Mammary epithelial cell (primary cell): ENCODE measurements at places on chromosomes 5 and 9. TPM values are rescaled to one million over a fixed set of nuclear protein-coding genes. Genes with fewer than 3 reads are reported as not detected.

PRDM9 gene
- not detected in 2 replicates for total RNA-seq

SLC46A2 gene
- not detected for total RNA-seq

DNA sequence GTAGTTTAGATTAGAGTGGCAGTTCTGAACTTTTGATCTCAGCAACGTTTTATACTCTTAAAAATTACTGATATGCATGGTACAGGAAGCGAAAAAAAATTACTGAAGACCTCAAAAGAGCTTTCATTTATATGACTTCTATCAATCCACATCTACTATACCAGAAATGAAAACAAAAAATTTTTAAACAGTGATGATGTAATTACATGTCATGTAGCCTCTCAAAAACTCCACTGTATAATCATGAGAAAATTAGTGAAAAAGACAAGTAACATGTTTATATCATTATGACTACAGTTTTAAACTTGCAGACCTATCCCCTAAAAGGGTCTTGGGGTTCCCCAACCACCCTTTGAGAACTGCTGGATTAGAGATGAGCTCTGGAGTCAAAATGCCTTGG is 9.3 kb downstream of the DNAJC18 start:
- no peak for DNase-seq

POU5F2 gene
- total RNA-seq, result 0.61 and 0.86 TPM in 2 replicates

DNA sequence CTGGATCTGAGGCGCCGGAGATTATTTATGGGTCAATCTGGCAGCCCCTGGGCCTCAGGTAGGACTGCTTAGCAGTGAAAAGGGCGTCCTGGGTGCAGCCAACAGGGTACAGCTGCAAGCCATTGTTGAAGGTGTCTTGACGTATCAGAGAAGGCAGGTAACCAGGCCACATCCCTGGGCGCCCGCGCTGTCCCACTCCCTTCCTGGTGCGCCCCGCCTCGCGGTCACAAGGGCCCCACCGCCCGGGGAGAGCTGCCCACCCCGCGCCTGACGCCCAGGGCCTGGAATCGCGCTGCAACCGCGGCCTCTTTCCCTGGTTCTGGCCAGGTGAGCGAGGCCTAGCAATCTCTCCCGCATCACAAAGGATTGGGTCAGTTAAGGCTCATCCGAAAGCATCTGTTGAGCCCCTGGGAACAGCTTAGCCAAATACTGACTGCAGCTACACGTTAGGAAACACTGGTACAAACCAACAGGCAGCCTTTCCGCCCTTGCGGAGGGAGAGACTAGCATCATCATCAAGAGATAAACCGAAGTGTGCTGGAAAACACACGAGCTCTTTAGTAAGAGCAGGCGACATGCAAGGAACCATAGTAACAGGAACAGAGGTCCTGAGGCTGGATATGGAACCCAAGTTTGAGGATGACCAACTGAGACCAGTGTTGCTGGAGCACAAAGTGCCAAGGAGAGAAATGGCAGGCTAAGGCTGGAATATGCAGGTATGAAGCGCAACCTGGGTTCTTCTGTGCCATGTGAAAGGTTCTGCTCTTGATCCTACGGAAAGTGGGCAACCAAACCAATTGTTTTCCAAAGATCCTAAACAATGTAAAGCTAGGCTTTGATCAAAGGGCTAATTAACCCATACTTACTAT is 3.6 kb downstream of the RPS23 start:
- DNase-seq, result no peak

UGT3A2 gene
- total RNA-seq, result not detected

C9orf153 gene
- not detected in 2 replicates for total RNA-seq

DNA sequence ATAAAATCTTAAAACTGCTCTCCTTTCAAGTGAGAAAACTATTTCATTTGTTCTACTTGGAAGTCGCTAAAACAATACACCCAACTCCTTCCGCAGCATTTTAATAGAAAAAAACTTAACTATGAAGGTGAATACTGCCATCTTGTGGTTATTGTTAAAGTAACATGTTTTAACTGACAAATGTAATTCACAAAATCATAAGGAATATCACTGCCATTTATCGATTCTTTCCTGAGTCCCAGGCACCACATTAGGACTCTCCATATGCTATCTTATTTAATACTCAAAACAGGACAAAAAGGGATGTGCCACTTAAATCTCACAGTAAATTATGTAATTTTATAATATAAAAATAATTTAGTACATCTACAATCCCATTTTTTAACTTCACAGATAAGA is 130.5 kb upstream of the ITGA1 start:
- DNase-seq, result peak; percentile 23

GRCh38 chr5:132008163-132008473 is 3.3 kb downstream of the ACSL6 start:
- DNase-seq, result peak; percentile 56

MARCHF3 gene
- total RNA-seq, result 3.7 and 5.0 TPM in 2 replicates

CER1 gene
- not detected in 2 replicates for total RNA-seq

- DNase-seq, result no peak
Measured at GRCh38 chr5:73435759-73436534, 12.6 kb downstream of the FOXD1 start.

DNA sequence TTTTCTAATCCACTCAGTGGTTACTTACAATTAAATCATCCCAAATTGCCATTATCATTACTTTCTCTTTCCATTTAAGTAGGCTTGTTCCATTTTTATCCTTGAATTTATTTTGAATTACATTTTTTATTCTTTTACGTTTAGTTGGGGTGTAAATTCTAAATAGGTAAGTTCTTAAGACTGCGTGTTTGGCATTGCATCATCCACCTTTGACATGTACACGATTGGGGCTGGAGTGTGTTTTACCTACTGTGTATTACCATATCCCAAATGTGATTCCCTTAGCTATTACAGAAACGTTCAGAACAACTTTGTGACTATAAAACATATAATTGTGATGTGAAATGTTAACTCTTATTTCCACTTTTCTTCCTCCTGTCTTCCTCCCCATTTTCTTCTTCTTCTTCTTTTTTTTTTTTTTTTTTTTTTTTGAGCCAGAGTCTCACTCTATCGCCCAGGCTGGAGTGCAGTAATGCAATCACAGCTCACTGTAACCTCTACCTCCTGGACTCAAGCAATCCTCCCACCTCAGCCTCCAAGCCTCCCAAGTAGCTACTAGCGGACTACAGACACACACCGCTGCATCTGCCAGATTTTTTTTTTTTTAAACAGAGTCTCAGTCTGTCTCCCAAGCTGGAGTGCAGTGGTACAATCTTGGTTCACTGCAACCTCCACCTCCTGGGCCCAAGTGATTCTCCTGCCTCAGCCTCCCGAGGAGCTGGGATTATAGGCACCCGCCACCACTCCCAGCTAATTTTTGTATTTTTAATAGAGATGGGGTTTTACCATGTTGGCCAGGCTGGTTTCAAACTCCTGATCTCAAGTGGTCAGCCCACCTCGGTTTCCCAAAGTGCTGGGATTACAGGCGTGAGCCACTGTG is 16.7 kb downstream of the MARVELD2 start:
- no peak for DNase-seq

- peak; percentile 98 for DNase-seq
Measured at GRCh38 chr5:121968910-121969607, 7.3 kb downstream of the SRFBP1 start.

- no peak for DNase-seq
Measured at GRCh38 chr9:128068386-128069205, 564 bp downstream of the SLC25A25 start.

FOXD4L6 gene
- total RNA-seq, result 1.0 TPM

DNA sequence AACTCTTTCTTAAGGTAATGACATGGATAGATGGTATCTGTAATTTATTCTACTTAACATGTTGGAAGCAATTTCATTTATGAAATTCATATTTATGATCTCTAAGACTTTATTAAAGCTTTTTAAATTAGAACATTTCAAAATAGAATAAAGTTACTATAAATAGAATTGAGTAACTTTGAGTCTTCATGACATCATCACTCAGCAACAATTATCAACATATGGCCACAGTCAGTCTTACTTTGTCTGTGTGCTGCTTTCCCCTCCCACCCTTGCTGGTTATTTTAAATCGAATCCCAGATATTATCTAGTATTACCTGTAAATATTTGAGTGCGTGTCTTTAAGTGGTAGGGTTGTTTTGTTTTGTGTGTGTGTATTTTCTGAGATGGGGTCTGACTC is 65.2 kb downstream of the IPO11 start:
- DNase-seq, result peak; percentile 17

DNA sequence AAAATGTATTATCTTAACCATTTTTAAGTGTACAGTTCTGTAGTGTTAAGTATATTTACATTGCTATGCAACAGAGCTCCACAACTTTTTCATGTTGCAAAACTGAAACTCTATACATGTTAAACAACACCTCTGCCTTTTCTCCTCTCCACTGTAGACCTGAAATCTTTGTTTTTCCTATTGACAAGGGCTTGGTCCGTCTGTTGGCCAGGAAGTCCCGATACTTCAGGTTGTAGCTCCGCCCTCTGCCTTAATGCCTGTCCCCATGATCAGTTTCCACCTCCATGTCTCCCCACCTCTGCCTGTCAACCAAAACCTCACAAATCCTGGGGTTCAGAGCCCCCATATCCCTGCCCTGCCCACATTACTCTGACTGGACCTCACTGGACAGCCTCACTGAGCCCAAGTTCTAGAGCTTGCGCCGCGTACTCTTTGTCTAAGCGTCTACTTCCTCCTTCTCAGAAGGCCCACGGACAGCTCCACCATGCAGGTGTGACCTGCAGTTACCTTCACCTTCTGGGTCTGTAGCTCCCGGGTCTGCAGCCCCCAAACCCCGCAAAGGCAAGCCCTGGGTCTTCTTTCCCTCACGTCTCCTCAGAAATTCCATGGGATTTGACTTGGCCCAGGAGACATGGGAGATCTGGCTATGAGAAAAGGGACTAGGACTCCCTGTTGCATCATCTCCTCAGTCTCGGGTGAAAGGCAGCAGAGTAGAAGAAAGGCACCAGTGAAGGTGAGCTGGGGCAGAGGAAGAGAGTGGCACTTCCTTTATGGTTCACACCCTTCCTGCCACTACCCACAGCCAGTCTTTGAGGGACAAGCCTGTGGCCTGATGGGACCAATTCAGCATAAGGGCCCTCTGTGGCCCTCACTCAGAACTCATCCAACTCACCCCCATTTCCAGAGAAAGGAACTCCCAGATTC is 8.0 kb downstream of the GLIPR2 start:
- DNase-seq, result no peak

DNA sequence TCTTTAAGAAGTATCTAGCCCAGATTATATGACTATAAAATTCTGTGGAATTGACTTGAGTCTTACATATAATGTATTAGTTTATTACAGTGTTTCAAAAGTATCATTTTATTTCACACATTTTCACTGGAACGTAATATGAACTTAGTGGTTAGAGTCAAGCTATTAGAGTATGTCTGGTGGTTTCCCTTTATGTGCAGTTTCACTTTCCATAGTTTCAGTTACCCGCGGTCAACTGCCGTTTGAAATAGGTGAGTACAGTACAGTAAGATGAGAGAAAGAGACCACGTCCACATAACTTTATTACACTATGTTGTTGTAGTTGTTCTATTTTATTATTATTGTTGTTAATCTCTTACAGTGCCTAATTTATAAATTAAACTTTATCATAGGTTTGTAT is 50.5 kb downstream of the COMMD10 start:
- no peak for DNase-seq

DNA sequence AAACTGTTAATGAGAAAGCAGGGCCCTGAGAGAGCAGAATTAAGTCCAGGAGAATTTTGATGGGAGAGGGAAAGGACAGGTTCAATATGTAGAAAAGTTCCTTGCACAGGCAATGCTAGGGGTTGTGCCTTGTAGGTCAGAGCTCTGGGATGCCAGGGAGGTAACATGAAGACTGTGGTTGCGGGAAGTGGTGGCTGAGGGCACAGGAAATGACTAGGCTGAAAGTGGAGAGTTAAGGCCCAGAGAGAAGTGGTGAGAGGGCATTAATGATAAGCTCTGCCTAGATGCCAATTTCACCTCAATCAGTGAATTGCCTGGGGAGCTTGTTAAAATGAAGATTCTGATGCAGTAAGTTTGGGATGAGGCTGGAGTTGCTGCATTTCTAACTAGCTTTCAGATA is 31.5 kb upstream of the PPP3R2 start:
- DNase-seq, result no peak

GRCh38 chr9:131237931-131238401 is 38.3 kb downstream of the FAM78A start:
- DNase-seq, result peak; percentile 48

- no peak for DNase-seq
Measured at GRCh38 chr9:127664678-127665507, 41.9 kb upstream of the CFAP157 start.

- DNase-seq, result no peak
Measured at GRCh38 chr5:133712562-133712961, 100.2 kb upstream of the FSTL4 start.

GRCh38 chr9:806285-807156 is 35.0 kb upstream of the DMRT1 start:
- DNase-seq, result peak; percentile 24

- no peak for DNase-seq
Measured at GRCh38 chr9:127909839-127910273, 7.0 kb downstream of the ST6GALNAC4 start.

GRCh38 chr5:159230657-159231056 is 21.3 kb upstream of the RNF145 start:
- peak; percentile 53 for DNase-seq

GRCh38 chr5:67935908-67936566 is 279.5 kb upstream of the PIK3R1 start:
- DNase-seq, result no peak

- no peak for DNase-seq
Measured at GRCh38 chr5:160547061-160547460, 125.4 kb downstream of the PTTG1 start.

GRCh38 chr5:76303921-76304320 is 99.2 kb upstream of the IQGAP2 start:
- DNase-seq, result peak; percentile 93

GRCh38 chr5:28823231-28823630 is 1784.8 kb upstream of the CDH9 start:
- DNase-seq, result no peak

GRCh38 chr5:27406020-27406419 is 367.6 kb upstream of the CDH9 start:
- DNase-seq, result no peak

DNA sequence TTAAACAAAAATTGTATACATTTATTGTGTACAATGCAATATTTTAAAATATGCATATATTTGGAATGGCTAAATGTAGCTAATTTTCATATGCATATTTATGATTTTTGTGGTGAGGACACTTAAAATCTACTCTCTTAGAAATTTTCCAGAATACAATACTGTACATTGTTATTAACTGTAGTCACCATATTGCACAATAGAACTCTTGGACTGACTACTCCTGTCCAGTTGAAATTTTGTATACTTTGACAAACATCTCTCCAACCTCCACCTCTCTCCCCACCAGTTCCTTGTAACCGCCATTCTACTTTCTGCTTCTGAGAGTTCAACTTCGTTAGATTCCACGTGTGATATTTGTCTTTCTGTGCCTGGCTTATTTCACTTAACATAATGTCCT is 49.2 kb upstream of the TAF11L2 start:
- DNase-seq, result peak; percentile 3

CLIC3 gene
- total RNA-seq, result 2.9 and 9.5 TPM in 2 replicates

GRCh38 chr9:34392511-34392910 is 15.8 kb upstream of the MYORG start:
- DNase-seq, result no peak

GRCh38 chr5:22779499-22779898 is 73.6 kb downstream of the CDH12 start:
- no peak for DNase-seq

GABRB2 gene
- total RNA-seq, result not detected in 2 replicates

- no peak for DNase-seq
Measured at GRCh38 chr9:37209431-37210386, 89.3 kb downstream of the ZCCHC7 start.

TSTD2 gene
- 16.5 and 19.5 TPM in 2 replicates for total RNA-seq

- DNase-seq, result no peak
Measured at GRCh38 chr5:93462916-93463315, 118.1 kb downstream of the NR2F1-AS1 start.

SARDH gene
- 7.2 TPM for total RNA-seq

- DNase-seq, result peak; percentile 12
Measured at GRCh38 chr9:110745676-110746075, 77.1 kb downstream of the MUSK start.
